Activated CD8-positive, alpha-beta memory T cell treated with anti-CD3 and anti-CD28 coated beads, Interleukin-2, amount 50 U/mL, for 4 hours (primary cell): ENCODE measurements at places on chromosomes 3 and 15.
A peak's percentile ranks its signal among the peaks of the same experiment; 100 is the strongest.

- peak; percentile 51 for DNase-seq
These were observed 54.0 kb downstream of the B3GNT5 start for GRCh38 chr3:183306798-183307671.

DNA sequence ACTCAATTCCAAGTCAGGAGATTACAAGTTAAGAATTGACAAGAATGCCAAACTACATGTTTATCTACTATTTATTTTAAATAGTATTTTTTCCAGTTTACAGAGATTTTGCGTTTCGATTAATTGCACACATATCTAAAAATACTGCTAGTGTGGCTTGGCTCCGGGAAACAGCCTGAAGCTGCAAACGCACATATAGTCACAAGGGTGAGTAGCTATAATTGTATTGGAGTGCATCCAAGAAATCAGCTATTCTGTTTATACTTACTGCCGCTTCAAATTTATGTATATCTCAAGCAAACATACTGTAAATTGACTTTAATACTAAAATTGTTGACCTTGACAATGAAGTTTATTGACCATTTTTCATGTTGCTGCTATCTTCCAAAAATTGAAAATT, 77.0 kb upstream of the PLSCR5 start:
- DNase-seq, result no peak

- no peak for DNase-seq
These were observed 184.4 kb downstream of the VGLL4 start for GRCh38 chr3:11459186-11459824.

GRCh38 chr3:39383881-39384664, 903 bp downstream of the SLC25A38 start:
- peak; percentile 95 for DNase-seq

GRCh38 chr15:52563501-52564060, 5.2 kb downstream of the ARPP19 start:
- DNase-seq, result no peak

GRCh38 chr3:29324180-29324651, 43.3 kb downstream of the RBMS3 start:
- no peak for DNase-seq

GRCh38 chr15:66225656-66226274, 27.8 kb downstream of the MEGF11 start:
- no peak for DNase-seq

DNA sequence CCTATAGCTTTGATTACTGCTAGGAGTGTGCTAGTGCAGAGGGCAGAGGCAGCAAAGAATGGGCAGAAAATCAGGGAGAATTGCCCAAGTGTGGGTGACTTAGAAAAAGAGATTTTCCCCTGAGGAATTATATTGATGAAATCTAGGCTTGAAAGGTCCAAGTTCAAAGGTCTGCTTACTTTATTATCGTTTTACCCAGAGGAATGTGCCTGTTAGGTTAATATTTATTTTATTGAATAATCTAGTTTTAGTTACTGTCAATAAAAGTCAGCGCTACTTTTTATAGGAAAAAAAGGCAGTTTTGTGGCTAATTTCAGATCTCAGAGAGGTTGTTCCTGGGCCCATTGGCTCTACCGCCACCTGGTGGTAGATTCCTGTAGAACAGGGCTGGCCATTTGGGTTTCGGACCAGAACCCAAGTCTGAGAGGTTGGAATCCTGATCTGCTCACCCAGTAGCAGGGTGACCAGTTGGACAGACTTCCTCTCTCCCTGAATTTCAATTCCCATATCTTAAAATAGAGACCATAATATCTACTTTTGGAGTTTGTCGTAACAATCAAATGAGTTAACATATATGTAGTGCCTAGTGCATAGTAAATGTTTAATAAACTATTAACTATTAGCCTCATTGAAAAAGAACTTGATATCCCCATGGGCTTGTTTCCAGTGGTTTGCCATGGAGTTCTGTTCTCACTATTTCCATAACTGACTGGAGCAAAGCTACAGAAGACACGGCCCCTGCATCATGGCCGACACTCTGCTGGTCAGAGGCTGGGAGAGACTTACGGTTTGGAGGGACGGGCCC, 62.7 kb upstream of the ZNF148 start:
- peak; percentile 68 for DNase-seq

DNA sequence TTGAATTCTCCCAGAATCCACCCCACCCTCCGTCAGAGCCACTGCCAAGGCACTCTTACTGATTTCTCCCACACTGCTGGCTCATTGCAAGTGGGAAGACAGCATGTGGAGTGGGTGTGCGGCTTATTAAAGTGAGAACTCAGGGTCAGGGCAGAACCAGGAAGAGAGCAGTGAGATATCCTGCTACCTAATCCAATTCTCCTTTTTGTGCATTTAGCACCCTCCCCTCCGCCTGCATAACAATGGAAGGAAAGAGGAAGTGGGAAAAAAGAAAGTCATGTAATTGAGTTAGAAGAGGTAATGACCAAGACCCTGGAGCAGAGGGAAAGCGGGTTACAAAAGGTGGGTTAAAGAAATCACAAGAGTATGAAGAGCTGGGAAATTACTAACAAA, 27.8 kb upstream of the PIK3CB start:
- no peak for DNase-seq

DNA sequence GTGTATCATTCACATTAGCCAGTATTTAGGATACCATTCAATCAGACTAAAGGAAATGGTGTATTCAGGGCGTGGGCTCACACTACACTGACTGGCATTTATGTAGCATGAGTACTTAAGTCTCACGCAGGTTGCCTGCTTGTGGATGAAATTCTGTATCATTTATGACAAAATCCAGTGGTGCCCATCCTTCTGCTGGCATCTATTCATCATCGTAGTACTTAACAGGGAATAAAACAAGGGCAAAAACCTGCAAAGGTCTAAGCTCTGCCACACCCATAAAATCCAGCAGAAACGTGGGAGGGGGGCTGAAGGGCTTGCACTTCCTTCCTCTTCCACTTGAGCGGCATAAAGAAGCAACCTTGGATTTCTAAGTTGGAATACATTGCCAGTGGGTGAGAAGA, 2.7 kb downstream of the GAP43 start:
- DNase-seq, result no peak

DNA sequence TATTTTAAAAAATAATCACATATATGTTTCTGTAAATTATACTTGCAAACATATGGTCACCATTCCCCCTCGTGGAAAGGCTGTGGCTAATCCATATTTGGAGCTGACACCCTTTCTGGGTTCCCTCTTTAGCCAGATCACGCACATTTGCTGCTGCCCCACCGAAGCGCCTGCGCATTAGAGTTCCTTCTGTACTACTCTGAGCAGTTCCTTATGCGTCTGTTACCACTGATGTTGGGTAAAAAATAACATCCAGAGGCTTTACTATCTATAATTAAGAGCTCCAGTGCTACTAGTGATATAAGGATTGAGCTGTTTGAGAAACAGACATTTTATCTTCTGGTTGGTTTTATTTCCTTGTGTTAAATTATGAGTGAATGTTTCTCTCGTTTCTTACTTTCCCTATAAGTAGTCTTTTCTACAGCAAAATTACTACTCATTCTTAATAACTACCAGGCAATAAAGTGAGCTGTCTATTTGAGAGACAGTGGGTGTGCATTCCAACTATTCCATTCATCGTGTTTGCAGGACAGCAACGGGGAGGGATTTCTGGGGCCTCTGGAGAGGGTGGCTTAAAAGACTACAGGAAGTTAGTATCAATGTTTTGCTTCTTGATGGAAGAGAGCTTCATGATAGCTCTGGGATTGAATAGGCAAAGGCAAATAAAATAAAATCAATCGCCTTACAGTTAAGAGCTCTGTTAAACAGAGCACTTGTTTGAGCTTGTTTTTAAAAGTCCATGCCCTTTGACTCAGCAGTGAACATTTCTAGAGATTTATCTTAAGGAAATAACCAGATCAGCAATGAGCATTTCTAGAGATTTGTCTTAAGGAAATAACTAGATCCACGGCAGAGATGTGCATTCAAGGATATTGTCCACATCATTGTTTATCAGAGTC, 245.2 kb downstream of the CD47 start:
- DNase-seq, result no peak

DNA sequence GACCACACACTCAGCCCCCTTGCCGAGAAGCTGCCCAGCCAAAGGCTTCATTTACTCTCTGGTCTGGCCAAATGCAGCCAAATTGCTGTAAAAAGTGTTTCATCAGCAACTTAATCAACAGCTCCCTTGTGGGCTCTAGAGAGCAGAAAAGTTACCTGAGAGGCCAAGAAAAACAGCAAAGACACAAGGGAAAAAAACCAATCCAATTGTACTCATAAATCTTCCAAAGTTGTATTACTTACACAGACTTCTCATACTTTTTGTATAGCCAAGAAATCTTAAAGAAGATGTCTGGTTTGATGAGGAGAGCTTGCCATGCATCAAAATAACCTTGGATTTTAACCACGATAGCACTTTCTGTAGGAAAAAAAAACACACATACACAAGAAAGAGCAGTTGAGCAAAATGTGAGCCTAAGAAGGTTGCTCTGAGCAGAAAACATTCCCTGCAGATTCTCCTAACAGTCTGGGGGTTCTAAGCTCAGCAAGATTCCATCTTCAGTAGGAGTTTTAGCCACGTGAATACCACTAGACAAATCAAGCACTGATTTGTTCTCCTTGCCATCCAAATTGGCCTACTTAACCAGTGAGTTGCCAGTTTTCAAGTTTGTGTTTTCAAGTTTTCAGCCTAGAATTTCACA, 120.0 kb downstream of the CYP19A1 start:
- no peak for DNase-seq

DNA sequence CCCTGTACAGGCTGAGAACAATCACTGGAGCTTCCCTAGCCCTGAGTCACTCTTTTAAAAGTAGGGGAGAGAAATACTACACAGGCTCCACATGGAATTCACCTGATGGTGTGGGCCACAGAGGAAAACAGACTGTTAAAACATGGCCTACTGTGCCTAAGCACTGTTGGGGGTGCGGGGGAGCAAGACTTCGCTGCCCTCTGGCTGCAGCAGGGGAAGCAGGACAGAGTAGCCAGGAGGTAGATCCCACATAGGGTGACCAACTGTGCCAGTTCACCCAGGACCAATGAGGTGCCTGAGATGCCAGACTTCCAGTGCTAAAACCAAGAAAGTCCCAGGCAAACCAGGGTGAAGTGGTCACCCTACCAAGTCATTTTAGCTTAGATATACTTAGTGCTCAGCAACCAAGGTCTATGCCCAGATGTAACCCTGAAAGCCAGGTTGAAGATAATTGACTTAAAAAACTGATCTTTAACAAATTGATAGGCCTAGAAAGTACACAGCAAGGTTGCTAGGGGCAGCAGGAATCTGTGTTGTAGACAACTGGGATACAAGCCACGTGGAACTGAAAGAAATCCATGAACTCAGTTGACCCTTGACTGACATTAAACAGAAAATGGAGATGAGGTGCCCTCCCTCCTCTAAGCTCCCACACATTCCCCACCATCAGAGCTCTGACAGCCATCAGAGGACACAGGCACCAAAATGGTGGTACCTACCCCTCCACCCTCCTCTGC, 344.2 kb upstream of the PPP2R3A start:
- no peak for DNase-seq

DNA sequence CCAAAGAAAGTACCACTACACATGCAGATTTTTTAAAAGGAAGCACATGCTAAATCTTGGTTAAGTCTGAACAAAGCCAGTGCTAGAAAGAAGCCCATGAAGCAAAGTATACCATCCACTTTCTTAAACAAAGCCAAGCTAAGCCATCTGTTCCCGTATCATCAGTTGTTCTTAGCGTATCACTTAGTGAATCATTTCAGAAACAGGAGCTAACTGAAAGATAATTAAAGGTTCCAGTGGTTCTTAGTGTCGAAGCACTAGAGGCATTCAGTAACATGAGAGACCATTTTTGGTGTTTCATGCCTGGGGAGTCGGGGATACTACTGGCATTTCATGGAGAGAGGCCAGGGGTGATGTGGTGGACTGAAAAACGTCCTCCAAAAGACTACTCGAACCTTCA, 12.8 kb downstream of the UBXN7 start:
- no peak for DNase-seq
